Suprapubic skin (tissue), 4 donors: ENCODE measurements at places on chromosomes 3 and 15. TPM values are rescaled to one million over a fixed set of nuclear protein-coding genes. Genes with fewer than 3 reads are reported as not detected.

DNA sequence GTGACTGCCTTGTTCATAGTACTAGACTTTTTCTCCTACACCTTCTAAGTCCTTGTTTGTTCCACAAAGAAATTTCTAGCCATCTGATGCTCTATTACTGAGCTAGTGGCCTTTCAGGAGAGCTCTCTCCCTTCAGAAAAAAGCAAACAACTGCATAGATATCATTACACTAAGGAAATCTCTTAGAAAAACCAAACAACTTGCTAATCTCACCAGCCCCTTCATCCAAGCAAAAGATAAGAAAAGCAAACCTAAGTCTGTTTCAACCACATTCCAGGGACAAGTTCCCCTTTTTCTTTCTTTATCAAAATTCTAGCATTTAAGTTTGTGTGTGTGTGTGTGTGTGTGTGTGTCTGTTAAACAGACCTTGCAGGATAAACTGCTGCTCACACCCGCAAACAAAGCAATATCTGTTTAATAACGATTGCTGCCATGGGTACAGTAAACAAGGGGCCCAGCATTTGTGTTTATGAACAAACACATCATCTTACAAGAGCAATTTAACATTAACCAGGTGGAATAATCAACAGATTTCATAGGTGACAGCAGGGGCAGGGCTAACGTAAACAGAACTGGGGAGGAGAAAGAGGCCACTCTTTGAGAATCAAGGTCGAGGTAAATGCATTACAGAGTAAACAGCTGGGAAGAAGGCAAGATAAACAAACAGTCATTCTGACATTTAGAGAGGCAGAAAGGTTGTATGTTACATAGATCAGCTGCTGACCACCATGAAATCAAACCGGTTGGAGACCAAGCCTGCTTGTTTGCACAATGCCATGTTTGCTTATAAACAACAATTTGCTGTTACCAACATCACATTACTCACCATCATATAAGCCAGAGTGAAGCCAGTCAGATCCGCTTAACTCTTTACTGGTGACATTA, 375.1 kb downstream of the FOXP1 start:
- DNase-seq: no peak

DNA sequence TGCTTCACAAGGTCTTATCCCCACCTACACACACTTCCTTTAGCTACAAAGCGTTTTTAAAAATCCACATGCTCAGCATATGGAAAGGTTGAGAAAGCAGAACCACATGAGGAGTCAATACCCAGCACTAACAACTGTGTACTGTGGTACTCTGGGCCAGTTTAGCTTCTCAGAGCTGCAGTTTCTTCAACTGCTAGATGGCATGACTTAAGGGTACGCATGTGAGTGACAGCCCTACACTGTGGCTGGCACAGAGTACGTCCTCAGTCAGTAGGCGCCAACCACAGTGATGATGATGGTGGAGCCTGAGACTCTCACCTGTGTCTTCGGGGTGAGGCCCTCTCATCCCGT, 17.4 kb downstream of the CCDC12 start:
- DNase-seq: no peak

DNA sequence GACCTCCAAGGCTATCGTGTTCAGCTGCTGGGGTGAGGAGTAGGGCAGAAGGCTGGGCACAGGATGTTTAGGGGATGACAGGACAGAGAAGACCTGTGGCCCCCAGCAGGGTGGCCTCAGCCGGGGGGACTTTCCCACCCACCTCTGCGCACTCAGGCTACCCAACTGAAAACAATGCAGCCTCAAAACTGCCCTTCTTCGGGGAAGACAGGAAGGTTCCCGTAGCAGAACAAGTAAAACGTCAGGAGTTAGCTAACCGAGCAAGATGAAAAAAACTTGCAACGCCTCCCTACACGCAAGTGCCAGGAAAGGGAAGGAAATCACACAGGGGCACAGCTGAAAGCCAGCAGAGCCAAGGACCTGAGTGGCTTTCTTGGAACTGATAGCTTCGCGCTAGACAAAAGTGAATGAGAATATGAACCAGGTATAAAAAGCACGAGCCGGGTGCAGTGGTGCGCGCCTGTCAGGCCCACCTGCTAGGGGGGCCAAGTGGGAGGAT, 38.4 kb upstream of the FURIN start:
- DNase-seq: no peak

CCDC54 gene
- total RNA-seq: not detected

COLQ gene
- 1.6 TPM for total RNA-seq
